ENCODE measurements at places on chromosomes 2 and 18. TPM values are rescaled to one million over a fixed set of nuclear protein-coding genes. Genes with fewer than 3 reads are reported as not detected.

The SLC5A7 gene
- not detected for total RNA-seq

The DNAJC10 gene
- total RNA-seq = 103 TPM

The CTAGE1 gene
- total RNA-seq = not detected

The ONECUT2 gene
- 0.28 TPM for total RNA-seq

DNA sequence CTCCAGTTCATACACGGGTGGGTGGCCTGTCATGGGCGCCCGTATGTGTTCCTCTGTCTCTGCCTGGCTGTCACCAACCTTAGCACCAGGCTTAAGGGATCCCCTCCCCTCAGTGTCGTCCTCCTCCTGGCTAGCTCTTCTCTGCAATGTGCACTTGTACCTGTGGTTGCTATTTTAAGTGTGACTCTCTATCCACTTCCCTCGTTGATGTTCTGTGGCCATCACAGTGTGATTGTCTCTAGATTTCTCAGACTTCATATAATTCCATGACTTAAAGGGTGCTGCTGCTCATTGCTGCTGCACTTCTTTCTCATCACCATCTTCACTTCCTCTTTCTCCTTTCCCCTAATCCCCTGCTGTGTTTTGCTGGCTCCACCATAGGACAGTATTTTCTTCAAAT, 143.4 kb downstream of the EML6 start:
- no peaks in the 10 kb centered on the region for H3K27me3 ChIP-seq
- 0 out of 2 replicates have a peak, but pooled peaks cover 6% of the 10 kb centered on the region for H3K4me1 ChIP-seq
- no peaks in the 10 kb centered on the region for H3K36me3 ChIP-seq
- no peak overlapping the region for H3K4me3 ChIP-seq
- H3K27ac ChIP-seq = no peak overlapping the region
- DNase-seq = no peak

DNA sequence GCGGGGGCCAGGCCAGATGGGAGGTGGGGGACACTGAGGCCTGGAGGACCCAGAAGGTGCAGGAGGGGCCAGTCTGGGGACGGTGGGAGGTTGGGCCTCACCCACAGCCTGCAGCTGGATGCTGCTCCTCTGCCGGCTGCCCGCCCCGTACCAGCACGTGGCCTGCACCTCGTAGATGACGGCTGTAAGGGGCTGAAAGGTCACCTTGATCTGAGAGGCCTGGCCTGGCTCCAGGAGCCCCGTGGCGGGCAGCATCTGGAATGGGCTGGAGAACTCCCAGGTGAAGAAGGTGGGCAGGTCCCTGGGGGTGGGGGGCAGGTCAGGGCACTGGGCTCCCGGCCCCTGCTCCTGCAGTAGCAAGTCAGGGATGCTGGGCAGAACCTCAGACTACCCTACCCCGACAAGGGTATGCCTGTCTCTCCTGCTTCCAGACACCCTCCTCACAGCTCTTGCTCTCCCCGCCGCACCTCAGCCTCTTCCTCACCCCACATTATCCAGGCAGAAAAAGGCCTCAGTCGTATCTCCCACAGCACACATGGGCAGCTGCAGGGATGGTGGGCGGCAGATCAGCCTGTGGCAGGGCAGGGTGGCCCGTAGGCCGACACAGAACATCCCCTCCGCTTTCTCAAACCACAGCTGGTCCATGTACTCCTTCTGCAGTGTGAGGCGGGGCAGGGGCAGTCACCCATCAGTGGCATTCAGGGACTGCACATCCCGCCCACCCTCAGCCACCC, 10.1 kb downstream of the CFAP65 start:
- no peak for DNase-seq
- no peaks in the 10 kb centered on the region for H3K4me1 ChIP-seq
- no peak overlapping the region for H3K27ac ChIP-seq

DNA sequence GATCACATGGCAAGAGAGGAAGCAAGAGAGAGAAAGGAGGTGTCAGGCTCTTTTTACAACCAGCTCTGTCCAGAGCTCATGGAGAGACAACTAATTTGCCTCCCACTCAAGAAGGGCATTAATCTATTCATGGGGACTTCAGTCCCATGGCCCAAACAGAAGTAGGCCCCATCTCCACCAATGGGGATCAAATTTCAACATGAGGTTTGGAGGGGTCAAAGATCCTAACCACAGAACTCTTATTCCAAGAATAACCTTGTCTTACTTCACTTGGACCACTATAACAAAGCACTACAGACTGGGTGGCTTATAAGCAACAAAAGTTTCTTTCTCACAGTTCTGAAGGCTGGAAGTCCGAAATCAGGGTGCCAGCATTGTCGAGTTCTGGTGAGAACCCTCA, 31.8 kb downstream of the GRB14 start:
- H3K27ac ChIP-seq = no peak overlapping the region
- H3K4me3 ChIP-seq = no peak overlapping the region

GRCh38 chr2:88658881-88659537, 31.7 kb upstream of the EIF2AK3 start:
- DNase-seq = no peak
- no peak overlapping the region for H3K27ac ChIP-seq
- H3K4me3 ChIP-seq = no peak overlapping the region
- no peaks in the 10 kb centered on the region for H3K36me3 ChIP-seq
- no peaks in the 10 kb centered on the region for H3K27me3 ChIP-seq

- no peaks in the 10 kb centered on the region for H3K4me1 ChIP-seq
- peak overlapping the region; percentile 88 for H3K27ac ChIP-seq
- DNase-seq = peak; percentile 44
- H3K27me3 ChIP-seq = no peaks in the 10 kb centered on the region
- H3K4me3 ChIP-seq = peak overlapping the region; percentile 63
- H3K36me3 ChIP-seq = no peaks in the 10 kb centered on the region
Measured at GRCh38 chr18:76496194-76496890, 1.3 kb upstream of the ZNF516 start.

DNA sequence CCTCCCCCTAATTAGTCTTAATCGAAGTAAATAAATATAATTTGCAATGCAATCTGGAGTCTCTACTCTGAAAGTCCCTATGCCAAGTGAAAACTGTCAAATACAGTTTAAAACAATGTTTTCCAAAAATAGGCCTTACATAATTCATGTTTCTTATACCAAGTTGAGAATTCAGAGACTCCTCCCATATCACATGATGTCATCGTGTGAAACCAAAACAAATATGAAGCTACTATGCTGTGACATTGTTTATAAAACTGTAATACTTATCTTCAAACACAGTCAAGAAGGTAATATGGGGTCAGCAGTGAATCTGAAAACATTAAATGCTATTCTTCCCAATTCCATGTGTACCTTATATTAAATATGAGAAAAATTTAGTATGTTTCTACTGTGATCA, 940.2 kb upstream of the FANCL start:
- H3K36me3 ChIP-seq = no peaks in the 10 kb centered on the region
- no peak overlapping the region for H3K4me3 ChIP-seq
- no peak for DNase-seq

- no peak for DNase-seq
- H3K27ac ChIP-seq = no peak overlapping the region
- no peaks in the 10 kb centered on the region for H3K27me3 ChIP-seq
- H3K36me3 ChIP-seq = no peaks in the 10 kb centered on the region
- no peaks in the 10 kb centered on the region for H3K4me1 ChIP-seq
Measured at GRCh38 chr2:99956232-99957030, 186.0 kb downstream of the AFF3 start.

DNA sequence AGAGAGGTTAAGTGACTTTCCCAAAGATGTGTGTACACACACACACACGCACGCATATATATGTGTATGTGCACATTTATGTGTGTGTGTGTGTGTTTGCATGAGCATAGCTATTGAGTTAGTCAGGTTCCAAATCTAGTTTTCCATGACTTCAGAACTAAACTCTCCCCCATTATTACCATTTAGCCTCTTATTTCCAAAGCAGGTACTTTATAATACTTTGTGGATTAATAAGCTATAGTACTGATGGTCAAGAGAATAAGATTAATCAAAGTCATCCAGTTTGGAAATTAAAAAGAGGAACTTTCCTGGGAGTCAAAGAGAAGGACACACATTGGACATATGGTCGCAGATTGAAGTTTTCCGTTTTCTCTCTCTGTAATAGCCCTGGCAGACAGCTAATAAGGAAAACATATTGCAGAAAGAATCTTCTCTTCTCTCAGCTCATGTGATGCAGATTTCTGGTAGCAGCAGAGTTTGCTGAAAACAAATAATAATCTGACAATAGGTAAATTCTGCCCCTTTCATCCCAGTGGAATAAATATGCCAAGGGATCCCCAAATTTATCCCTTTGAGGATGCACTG, 410.9 kb upstream of the TCF4 start:
- H3K36me3 ChIP-seq = no peaks in the 10 kb centered on the region
- no peaks in the 10 kb centered on the region for H3K4me1 ChIP-seq
- no peak for DNase-seq
- no peak overlapping the region for H3K27ac ChIP-seq
- H3K27me3 ChIP-seq = no peaks in the 10 kb centered on the region
